ENCODE measurements at places on chromosomes 5 and 9.
A peak's percentile ranks its signal among the peaks of the same experiment; 100 is the strongest.

GRCh38 chr9:75855509-75855908, 35.0 kb upstream of the PCSK5 start:
- no peak for DNase-seq

- peak; percentile 10 for DNase-seq
Observed at GRCh38 chr5:178069909-178070308, 43.4 kb upstream of the N4BP3 start.

DNA sequence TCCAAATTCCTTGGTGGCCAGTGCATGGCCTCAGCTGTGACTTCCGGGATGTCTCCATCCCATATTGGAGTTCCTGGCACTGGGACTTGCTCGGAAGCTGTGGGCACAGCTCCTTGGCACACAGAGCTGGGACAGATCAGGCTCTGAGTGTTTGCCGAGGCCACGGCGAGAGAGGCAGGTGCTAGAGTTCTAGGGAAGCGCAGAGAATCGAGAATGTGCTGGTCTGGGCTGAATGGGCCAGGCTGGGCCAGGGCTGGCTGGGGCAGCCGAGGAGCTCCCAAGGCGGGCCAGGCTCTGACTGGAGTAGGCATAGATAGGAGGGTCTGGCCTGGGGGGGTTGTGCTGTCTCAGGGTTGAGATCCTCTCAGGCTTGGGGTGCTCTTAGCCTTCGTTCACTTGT, 45.4 kb downstream of the HMCN2 start:
- DNase-seq, result no peak

GRCh38 chr5:126044111-126044668, 379.0 kb upstream of the GRAMD2B start:
- no peak for DNase-seq

DNA sequence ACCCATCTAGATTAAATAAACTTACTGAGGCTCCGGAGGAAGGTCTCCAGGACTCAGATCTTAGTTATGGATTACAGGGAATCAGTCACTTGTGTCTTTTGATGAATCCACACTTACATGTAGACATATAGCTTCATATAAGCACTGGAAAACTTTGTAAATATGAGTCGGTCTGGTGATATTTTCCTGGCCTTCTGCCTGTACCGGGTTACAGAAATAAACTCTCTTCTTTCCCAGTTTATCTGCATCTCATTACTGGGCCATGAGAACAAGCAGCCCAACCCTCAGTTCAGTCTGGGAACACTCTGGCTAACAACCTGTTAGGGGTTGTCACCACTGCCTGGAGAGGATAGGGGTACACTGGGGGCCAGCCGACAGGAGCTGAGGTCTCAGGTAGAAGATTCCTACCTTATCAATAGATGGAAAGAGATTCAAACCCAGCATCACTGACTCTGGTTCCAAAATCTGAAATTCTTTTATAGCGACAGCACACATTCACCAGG, 59.1 kb downstream of the THBS4 start:
- DNase-seq, result no peak

DNA sequence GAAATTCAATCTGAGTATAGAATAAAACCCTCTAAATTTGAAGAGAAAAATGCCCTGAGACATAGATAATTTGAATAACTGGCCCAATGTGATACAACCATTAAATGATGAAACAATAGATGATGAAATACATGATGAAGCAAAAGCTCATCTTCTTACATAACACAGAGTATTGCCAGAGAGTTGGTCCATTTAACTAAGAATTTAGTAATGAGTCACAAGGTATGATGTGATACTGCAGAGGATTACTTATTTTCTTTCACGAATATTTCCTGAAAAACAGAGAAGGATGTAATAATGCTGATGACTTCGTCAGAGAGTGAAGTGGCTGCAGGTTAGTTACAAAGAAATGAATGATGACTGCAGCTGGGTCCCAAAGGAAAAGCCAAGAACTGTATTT, 379.3 kb downstream of the CDH12 start:
- DNase-seq, result no peak

GRCh38 chr9:89442501-89442978, 55.4 kb downstream of the SEMA4D start:
- no peak for DNase-seq
